GF-D8 (cell line): ENCODE measurements at places on chromosomes 1 and 21.

DNA sequence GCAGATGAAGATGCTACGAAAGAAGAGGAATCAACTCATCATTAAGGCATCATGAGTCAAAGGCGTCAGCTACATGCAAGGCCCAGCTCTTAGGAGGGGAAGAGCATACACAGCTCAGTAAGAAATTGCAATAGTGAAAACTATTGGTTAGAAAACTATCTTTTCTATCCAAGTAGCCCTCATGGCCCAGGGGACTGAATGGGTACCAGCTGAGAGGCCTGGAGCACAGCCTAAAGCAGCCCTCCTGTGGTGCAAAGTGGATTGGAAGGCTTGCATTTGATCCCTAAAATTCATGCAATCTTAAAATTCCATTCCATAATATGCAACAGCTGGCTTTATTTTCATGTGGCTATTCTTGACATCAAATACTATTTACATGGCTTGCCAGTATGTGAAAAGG, 251.8 kb upstream of the USP24 start:
- no peak for DNase-seq

DNA sequence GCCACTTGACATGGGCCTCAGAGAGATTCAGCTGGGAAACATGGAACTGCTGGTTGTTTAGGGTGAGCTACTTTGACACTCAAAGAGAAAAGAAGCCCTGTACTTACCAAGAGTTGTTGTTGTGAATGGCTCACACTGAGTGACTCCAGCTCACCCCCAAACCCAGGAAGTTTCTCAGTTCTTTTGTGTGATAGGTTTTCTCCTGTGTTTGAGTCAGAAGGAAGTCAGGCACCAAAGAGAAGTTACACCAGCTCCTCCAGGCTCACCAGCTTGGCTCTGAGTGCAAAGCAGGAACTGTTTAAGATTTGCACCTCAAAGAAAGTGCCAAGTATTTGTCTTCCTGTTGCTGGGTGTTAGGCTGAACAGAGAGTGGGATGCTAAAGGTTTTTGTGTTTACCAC, 111.2 kb upstream of the PROX1 start:
- DNase-seq: no peak

GRCh38 chr1:70518106-70518505, 107.0 kb downstream of the CTH start:
- no peak for DNase-seq

DNA sequence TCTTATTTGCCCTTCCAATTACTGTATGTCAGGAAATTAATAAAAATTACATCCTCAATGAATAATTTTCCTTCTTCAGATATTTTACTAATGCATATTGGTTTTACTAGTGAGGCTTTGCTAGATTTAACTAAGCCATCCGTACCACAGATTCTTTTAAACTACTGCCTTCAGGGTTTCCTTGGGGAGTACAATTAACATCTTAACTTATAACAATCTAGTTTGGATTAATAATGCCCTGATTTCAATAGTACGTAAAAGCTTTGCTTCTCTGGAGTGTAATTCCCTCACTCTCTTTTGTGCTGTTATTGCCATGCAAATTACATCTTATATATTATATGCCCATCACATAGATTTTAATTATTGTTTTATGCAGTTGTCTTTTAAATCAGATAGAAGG, 24.3 kb upstream of the F3 start:
- no peak for DNase-seq

GRCh38 chr1:66542314-66542713, 8.4 kb downstream of the SGIP1 start:
- no peak for DNase-seq

GRCh38 chr1:61337981-61338848, 255.9 kb downstream of the NFIA start:
- no peak for DNase-seq

GRCh38 chr1:228494391-228494790, 7.2 kb downstream of the RNF187 start:
- no peak for DNase-seq

DNA sequence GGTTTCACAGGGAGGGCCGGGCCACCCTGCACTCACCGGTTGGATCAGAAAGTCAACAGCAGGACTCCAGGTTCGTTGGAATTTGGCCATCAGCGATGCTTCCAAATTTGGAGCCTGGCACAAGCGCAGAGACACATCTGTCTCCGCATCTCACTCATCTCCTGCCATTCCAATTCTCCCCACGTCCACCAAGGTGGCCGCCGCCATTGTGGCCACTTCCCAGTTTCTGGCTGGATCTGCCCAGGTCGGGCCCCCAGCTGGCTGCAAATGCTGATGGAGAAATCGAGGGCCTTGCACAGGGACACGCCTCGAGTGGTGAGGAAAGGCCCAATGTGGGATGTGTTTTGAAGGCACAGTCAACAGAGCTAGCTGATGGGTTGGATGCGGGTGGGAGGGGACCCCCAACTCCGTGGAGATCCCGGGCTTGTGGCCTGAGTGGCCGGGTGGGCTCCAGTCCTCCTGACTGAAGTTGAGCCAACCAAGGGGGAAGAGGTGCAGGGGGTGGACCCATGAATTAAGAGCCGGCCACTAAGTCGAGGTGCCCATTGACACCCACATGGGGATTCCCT, 102.7 kb downstream of the CRYAA start:
- no peak for DNase-seq
